ENCODE measurements at places on chromosomes 2 and 18.

GRCh38 chr18:49228187-49228586, 232.3 kb downstream of the DYM start:
- no peak for DNase-seq

GRCh38 chr2:64284751-64285150, 140.5 kb upstream of the PELI1 start:
- peak; percentile 74 for DNase-seq

DNA sequence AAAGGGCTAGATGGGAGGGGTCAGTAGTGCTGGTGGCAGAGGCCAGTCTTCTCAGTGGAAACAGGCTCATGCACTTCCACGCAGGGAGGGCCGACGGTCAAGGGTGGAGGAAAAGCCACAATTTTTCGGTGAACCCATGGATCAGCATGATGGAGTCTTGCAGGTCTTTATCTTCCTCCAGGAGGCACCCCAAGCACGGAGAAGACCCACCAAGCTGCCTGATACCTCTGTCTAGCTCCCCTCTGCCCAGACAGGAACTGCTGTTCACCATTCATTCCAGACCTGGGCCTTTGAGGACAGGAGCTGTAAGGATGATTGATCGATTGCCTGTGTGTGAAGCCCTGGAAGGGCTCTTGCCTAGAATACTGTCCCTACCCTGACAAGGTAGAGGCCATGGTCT, 2.8 kb upstream of the LRRFIP1 start:
- DNase-seq = no peak

DNA sequence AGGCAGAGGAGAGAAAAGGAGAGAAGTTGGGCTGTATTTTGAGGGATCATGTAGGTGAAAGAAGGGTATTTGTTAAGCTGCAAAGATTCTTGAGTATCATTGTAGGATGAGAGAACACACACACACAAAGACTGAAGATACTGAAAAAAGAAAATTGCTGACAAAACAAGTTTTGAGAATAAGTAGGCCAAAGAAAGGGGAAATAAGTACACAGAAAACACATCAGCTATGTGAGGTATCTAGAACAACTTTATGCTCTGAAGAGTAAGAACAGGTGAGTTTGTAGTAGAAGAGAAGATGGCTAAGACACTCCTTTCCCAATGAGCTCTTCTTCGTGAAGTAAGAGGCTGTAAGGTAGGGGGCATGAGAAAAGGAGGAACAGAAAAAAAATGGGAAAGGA, 28.2 kb downstream of the METTL8 start:
- no peak for DNase-seq

DNA sequence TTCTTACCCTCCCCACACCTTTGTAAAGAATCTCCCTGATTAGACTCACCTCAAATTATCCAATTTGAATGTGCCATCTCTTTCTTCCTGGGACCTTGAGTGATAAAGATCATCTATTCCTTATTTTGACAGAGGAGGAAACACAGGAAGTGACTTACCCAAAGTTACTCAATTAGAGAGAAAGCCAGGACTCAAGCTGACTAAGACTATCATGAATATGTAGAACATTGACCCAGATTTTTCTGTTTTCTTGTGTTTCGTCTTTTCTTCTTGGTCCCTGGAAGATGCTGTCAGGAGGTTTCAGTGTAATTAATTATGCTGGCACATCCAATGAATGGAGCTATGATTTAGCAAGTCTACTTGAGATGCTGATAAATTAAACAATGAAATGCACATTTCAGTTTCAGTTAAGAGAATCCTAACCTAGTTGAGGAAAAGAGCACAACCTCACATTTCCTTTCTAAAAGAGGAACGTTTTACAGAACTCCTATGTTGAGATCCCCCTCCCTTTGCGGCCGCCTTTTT, 380.4 kb downstream of the CLIP4 start:
- no peak for DNase-seq

DNA sequence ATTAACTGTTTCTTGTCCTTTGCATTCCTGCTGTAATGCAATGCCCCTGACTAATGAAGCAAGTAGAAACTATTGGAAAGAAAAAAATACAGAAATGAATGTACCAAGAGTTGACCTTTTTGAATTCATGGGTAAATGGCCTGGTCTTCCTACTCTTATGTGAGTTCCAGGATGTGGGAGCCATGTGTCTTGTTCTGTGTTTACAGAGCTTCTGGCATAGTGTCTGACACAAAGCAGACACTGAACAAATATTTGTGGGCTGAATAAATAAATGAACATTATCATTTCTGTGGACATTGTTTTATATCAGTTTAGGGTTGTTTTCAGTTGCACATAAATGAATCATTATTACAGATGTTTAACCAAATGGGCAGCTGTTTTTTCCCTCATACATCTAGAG, 155.5 kb downstream of the CD8B2 start:
- no peak for DNase-seq
